A549 treated with dexamethasone at 1 μM for 4 hours (cell line): ENCODE measurements at places on chromosomes 1 and 21. TPM values are rescaled to one million over a fixed set of nuclear protein-coding genes. Genes with fewer than 3 reads are reported as not detected.

Gene RAP1GAP
- total RNA-seq: 6.8 to 10.6 TPM (median 10.1 TPM) in 5 replicates

Gene NBPF6
- not detected in 5 replicates for total RNA-seq

Gene LAMB3
- 14.4 to 21.7 TPM (median 19.4 TPM) in 5 replicates for total RNA-seq

Gene SPRR2F
- not detected in 5 replicates for total RNA-seq

Gene KCND3
- total RNA-seq: 0.02 TPM in 3 of 5 replicates, not detected in the others

Gene SSBP3
- total RNA-seq: 5.1 to 7.2 TPM (median 6.8 TPM) in 5 replicates

Gene ESRRG
- total RNA-seq: not detected in 5 replicates

Gene ERG
- 0.07 to 0.09 TPM (median 0.08 TPM) in 4 of 5 replicates, not detected in the other for total RNA-seq

Gene PLEKHA6
- 23.6 to 47.3 TPM (median 41.4 TPM) in 5 replicates for total RNA-seq

Gene IQCC
- total RNA-seq: 1.5 to 2.5 TPM (median 1.9 TPM) in 5 replicates

Gene C1orf185
- total RNA-seq: not detected in 5 replicates

Gene ZNF593OS
- 0.10 to 0.70 TPM in 2 of 5 replicates, not detected in the others for total RNA-seq
